ENCODE measurements at places on chromosomes 7 and 10. TPM values are rescaled to one million over a fixed set of nuclear protein-coding genes. Genes with fewer than 3 reads are reported as not detected.

GRCh38 chr7:22702516-22702915, 24.5 kb upstream of the IL6 start:
- DNase-seq, result peak; percentile 31

- DNase-seq, result peak; percentile 87
Measured at GRCh38 chr10:77428691-77429395, 208.8 kb downstream of the KCNMA1 start.

The MMD2 gene
- not detected for total RNA-seq

GRCh38 chr10:34191406-34191805, 623.7 kb downstream of the PARD3 start:
- DNase-seq, result no peak

The SVIL gene
- 97.7 TPM for total RNA-seq

DNA sequence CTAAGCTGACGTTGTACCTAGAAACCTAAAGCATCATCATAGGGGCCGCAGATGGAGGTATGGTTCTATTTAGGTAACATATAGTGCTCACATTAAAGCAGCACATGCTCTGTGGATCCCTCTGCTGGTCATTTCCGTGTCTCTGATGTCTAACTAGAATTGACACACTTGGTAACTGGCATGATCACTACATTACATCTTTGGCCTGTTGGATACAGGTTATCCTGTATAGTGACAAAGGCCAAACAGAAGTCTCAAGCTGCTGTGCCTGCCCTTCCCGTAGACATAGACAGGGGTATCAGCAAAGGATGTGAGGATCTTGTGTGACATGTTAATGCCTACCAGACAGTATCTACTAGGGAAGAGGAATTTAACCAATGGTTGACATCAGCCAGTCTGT, 51.2 kb downstream of the KIF5B start:
- DNase-seq, result peak; percentile 55
